Placental epithelial cell (primary cell): ENCODE measurements at places on chromosomes 7 and 10. TPM values are rescaled to one million over a fixed set of nuclear protein-coding genes. Genes with fewer than 3 reads are reported as not detected.

SHH gene
- total RNA-seq, result not detected in 2 replicates

RBM20 gene
- not detected in 2 replicates for total RNA-seq

TRIM74 gene
- total RNA-seq, result not detected in 2 replicates

TMEM213 gene
- not detected in 2 replicates for total RNA-seq
